ENCODE measurements at places on chromosomes 5 and 9.

- DNase-seq = no peak
Measured at GRCh38 chr5:43675357-43675756, 72.4 kb downstream of the NNT start.

- DNase-seq = no peak
Measured at GRCh38 chr5:73442231-73442811, 6.3 kb downstream of the FOXD1 start.

DNA sequence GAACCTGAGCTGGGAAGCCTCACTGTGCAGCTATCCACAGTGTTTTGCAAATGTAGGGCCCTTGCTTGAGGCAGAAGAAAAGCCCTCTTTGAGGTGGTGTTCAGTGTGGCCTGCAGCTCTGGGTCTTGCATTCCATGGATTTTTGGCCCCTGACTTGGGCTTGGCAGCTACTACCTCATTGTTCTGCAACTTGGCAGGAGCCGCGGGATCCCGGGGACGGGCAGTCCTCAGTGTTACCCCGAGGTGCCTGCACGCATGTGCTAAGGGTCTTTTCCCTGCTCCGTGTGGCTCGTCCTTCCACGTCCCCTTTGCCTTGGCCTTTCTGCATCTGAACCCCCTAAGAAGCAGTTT lies 39.8 kb downstream of the NEK6 start:
- peak; percentile 92 for DNase-seq

DNA sequence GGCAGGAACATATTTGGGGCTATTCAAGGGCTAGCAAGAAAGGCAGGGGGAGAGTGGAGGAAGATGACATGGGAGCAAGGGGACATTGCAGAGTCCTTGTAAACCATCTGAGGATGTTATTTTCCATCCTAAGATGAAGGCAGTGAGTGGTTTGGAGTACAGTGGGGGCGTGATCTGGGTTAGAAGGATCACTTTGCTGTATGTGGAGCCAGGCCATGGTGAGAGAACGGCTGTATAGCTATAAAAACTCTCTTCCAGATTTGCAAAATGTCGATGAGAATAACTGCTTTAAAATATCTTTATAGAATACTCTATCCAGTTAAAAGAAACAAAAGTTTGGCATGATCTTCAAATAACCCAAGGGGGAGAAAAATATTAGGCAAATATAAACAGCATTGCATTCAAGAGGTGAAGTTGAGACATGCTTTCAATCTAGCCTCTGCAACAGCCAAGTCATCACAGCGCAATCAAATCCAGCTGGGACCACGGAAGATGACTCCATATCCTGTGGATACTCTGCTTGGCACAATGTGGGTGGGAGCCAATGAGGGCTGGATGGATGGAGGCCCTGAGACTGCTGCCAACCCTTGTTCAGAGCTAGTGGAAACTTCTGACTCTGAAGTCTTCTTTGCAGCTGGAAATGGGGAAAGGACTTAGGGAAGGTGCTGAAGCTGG lies 111.5 kb upstream of the BASP1 start:
- peak; percentile 76 for DNase-seq

DNA sequence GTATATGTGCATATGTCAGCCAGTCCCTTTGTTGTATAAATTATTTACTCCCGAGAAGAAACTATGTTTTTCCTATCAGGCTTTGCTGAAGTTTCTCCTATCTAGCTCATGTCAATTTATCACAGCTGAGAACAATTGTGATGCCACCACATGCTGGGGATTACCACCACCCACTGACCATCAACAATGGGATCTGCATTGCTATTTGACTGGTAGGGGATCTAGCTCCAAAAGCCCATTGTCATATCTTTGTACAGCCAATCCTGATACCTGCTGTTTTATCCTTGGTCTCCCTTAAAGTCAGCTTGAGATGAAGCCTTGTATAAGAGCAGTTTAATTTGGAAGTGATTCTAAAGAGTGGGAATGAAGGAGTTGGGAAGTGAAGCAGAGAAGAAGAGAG lies 53.9 kb upstream of the KCNN2 start:
- no peak for DNase-seq
